ENCODE measurements at places on chromosomes 3 and 15.
A peak's percentile ranks its signal among the peaks of the same experiment; 100 is the strongest.

DNA sequence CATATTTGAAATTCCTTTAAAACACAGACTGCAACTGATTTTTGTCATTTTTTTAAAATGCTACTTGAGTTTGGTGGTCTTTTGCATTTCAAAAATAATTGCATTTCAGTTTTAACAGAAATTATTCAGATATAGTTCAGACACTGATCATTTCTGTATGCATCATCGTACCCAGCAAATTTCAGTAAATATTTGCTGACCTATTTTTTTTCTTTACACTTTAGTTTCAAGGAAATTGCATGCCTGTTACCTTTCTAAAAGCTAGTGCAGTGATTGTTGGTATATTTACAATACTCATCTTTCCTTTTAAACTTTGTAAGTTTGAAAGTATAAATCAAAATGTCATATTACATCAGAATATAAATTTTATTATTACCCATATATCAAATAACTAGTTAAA, 32.4 kb downstream of the ALCAM start:
- no peaks in the 10 kb centered on the region for H3K4me1 ChIP-seq
- peaks cover 11% of the 10 kb centered on the region for H3K36me3 ChIP-seq
- no peak overlapping the region for H3K4me3 ChIP-seq
- DNase-seq, result no peak

GRCh38 chr3:20975188-20975651, 775.8 kb downstream of the ZNF385D start:
- H3K4me3 ChIP-seq, result no peak overlapping the region
- no peak overlapping the region for H3K27ac ChIP-seq

DNA sequence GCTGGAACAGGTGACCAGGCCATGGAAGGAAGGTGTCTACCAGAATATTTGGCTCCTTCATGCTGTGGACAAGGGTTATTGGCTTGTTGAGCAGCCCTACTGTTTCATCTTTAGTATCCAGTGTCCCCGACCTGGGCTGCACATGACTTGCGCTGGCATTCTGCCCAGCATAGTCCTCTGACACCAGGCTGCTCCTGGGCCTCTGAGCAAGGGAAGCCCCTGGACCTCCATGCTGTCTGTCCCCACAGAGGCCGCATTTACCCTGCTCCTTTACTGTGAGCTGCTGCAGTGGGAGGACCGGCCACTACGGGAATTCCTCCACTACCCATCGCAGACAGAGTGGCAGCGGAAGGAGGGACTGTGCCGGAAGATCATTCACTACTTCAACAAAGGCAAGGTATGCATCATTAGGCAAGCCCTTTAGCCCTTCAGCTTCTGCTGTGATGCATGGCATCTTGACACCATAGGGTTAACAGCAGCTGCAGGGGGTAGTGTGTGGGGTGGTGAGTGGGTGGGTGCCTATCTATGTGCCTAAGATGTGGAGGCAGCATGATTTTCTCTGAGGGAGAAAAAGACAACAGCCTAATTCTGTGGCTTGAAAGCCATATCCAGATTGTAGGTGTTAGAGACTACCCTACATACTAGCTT, 44.0 kb upstream of the MANF start:
- no peak overlapping the region for H3K27ac ChIP-seq
- H3K27me3 ChIP-seq, result peaks cover 2% of the 10 kb centered on the region
- peaks cover 12% of the 10 kb centered on the region for H3K36me3 ChIP-seq

- H3K4me1 ChIP-seq, result no peaks in the 10 kb centered on the region
- H3K27me3 ChIP-seq, result peaks cover 2% of the 10 kb centered on the region
- no peak for DNase-seq
- no peak overlapping the region for H3K4me3 ChIP-seq
These were observed 23.3 kb downstream of the IL1RAP start for GRCh38 chr3:190537146-190537545.

DNA sequence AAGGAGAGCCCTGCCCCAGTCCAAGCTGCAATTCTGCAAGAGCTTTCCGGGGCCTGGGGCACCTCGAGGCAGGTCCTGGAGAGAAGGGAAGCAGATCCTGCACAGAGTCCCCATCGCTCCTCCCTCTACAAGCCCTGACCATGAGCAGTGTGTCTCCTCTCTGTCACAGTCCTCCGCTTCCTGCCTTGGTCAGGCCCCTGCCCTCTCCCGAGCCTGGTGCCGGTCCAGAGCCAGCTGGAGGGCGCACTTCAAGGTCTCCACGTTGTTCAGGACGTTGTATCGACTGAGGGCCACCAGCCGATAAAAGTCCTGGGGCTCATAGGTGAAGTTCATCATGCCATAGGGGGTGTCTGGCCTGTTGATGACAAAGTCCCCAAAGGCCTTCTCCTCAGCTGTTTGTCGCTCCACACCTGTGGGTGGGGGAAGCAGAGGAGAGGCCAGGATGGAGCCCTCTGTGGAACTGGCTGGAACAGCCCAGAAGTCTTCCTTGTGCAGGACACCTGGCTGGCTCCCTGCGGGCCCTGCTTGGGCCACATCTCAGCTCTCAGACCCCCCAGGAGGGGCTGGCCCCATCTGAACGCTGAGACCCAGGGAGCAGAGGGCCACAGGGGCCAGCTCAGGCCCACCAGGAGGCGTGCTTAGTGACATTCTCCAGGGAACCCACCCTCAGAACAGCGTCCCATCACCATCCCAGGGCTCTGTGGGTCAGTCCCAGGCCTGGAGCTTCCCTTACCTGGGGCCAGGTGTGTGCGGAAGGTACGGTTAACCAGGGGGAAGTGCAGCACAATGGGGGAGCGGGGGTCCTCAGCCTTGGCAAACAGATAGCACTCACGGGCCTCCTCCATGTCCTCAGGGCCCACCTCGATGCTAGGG, 14.4 kb downstream of the PLA2G4F start:
- no peak overlapping the region for H3K27ac ChIP-seq
- H3K4me3 ChIP-seq, result no peak overlapping the region
- H3K4me1 ChIP-seq, result no peaks in the 10 kb centered on the region
- peaks cover 8% of the 10 kb centered on the region for H3K27me3 ChIP-seq
- no peak for DNase-seq
- peaks cover 9% of the 10 kb centered on the region for H3K36me3 ChIP-seq

DNA sequence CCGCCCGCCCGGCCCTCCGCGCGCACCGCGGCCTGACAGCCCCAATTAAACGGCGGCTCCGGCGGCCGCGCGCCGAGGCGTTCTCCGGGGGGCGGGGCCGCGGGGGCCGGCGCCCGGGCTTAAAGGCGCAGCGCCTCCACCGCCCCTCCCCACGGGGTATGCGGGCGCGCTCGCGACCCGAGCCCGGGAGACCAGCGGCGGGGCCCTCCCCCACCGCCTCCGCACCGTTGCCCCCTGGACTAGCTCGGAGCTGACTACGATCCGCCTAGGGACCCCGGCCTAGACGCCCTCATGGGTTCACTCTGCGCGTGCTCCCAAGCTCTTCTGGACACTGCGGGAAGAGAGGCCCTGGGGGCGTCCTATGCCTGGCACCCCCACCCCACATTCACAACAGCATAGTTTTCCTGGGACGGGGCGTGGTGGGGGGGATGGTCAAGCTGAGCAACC, at the start of gene DUSP7:
TSS of gene DUSP7 (minus strand) at position 51 of the 447 bp plus-strand sequence. CDS start 205 bp downstream, outside the sequence.
- H3K4me3 ChIP-seq, result peak within 1 kb of the TSS; percentile 93
- peak; percentile 76 for DNase-seq
- H3K36me3 ChIP-seq, result no peaks in the 10 kb centered on the region
- H3K4me1 ChIP-seq, result peaks cover 17% of the 10 kb centered on the region

GRCh38 chr3:154151969-154152368, 30.8 kb downstream of the ARHGEF26 start:
- H3K4me3 ChIP-seq, result no peak overlapping the region
- no peaks in the 10 kb centered on the region for H3K36me3 ChIP-seq
- peaks cover 38% of the 10 kb centered on the region for H3K4me1 ChIP-seq
- H3K27ac ChIP-seq, result no peak overlapping the region
- H3K27me3 ChIP-seq, result peaks cover 2% of the 10 kb centered on the region

DNA sequence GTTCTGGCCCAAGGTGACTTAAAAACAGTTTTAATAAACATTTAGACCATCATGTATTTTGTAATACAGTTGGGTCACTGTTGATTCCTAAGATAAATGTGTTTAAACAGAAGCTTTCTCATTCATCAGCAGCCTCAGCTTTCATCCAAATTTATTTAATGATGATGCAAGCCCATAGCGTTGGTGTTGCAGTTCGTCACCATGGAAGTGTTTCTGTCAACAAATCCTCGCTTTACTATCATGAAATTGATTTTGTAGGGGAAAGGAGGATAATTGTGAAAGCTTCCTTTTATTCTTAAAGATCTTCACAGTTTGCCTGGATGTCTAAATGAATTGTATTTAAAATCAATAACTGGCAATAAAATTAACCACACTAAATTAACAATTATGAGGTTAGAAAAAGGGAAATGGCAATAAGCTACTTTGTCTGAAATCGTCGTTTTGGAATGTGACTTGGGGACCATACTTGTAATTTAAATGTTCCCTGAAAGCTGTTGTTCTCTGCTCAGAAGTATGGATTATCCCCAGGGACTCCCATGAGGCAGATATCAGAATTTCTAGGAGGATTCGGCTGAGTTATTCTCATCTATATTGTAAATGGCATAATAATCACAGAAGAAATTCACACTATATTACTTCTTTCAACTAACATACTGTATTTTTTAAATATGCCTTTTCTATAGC, 29.0 kb downstream of the CMSS1 start:
- DNase-seq, result no peak
- no peaks in the 10 kb centered on the region for H3K36me3 ChIP-seq
- H3K4me3 ChIP-seq, result peak overlapping the region; percentile 27
- H3K27me3 ChIP-seq, result no peaks in the 10 kb centered on the region
- H3K4me1 ChIP-seq, result peaks cover 16% of the 10 kb centered on the region

DNA sequence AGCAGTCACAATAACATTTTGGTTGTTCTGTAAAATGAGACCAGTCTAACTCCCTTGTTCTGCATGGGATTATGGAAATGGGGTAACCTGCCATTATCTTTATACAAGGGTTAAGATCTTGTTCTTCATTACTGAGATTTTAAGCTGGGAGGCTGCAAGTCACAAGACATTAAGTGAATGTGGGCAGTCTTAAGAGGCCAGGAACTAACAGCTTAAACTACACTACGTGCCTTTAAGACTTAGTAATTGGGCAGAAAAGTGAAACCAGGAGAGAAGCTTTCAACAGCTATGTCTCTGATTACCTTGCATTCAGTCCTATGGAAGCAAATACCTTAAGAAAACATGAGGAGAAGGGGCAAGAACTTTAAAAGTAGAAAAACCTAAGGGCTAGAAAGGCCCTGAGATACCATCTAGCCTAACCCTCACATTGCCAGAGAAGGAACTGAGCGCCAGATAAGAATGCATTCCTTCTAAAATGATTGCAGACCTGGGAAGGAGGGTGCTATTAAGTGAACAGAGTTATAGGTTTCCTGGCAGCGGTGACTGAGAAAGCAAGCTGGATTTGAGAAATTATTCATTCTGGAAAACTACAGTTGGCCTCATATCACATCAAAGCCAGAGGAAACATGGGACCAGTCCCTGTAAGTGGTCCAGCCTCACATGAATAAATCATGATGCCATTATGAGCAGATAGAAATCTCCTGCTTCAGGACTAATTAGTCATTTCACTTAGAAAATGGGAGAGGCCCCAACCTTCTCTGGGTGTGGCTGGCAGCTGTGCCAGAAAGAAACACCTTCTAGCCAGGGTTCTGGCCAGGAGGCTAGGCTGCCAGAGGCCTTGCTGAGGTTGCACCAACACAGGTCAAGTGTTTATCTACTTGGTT, 32.9 kb downstream of the DAPK2 start:
- peaks cover 7% of the 10 kb centered on the region for H3K4me1 ChIP-seq
- no peak for DNase-seq
- H3K27ac ChIP-seq, result no peak overlapping the region
- H3K27me3 ChIP-seq, result no peaks in the 10 kb centered on the region

- no peak overlapping the region for H3K27ac ChIP-seq
- H3K27me3 ChIP-seq, result no peaks in the 10 kb centered on the region
- H3K4me1 ChIP-seq, result peaks cover 7% of the 10 kb centered on the region
- peaks cover 3% of the 10 kb centered on the region for H3K36me3 ChIP-seq
These were observed 401.4 kb downstream of the ROBO1 start for GRCh38 chr3:79366414-79366813.

DNA sequence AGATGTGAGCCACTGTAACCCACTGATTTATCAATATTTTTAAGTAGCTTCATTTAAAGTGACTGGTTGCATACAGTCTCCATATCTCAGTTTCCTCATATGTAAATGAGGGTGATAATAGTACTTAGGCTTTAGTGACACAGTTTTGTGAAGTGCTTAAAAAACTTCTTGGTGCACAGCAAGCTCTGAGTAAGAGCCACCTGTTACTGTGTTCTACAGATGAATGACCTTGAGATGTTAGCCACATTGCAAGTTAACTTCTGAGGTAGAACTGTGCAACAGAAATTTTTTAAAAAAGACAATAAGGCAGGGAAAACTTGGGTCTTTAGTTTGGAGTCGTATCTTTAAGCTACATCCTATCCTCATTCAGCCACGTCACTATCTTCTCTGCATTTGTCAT, 43.1 kb downstream of the PCCB start:
- H3K4me3 ChIP-seq, result no peak overlapping the region
- no peak overlapping the region for H3K27ac ChIP-seq
- H3K36me3 ChIP-seq, result no peaks in the 10 kb centered on the region

GRCh38 chr3:30186741-30187219, 419.6 kb upstream of the TGFBR2 start:
- H3K27me3 ChIP-seq, result no peaks in the 10 kb centered on the region
- H3K36me3 ChIP-seq, result no peaks in the 10 kb centered on the region
- no peaks in the 10 kb centered on the region for H3K4me1 ChIP-seq
- H3K27ac ChIP-seq, result no peak overlapping the region
- DNase-seq, result no peak

GRCh38 chr3:190692256-190692655, 170.2 kb downstream of the GMNC start:
- H3K36me3 ChIP-seq, result no peaks in the 10 kb centered on the region
- DNase-seq, result no peak
- no peak overlapping the region for H3K27ac ChIP-seq
- no peak overlapping the region for H3K4me3 ChIP-seq

DNA sequence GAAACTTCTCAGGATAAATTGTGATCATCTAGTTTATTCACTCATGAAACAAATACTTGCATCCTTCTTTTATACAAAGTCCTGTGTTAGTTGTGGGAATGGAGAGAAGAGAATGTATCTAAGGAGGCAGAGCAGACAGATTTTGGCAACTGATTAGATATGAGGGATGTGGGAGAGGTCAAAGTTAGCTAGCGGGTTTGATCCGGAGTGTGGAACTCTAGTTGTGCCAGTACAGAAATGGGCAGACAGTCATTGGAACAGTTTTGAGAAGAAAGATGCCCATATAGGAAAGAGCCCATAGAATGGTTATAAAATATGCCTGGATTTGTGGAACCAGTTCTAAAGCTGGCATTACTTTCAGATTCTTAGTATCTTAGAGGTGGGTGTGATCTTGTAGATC, 141.1 kb downstream of the FNDC3B start:
- H3K27ac ChIP-seq, result no peak overlapping the region
- peaks cover 2% of the 10 kb centered on the region for H3K4me1 ChIP-seq
- no peak for DNase-seq
- no peaks in the 10 kb centered on the region for H3K36me3 ChIP-seq
- no peak overlapping the region for H3K4me3 ChIP-seq
- H3K27me3 ChIP-seq, result peaks cover 5% of the 10 kb centered on the region

Data from glutamatergic neuron (in vitro differentiated cells).